ENCODE measurements at places on chromosomes 4 and X. TPM values are rescaled to one million over a fixed set of nuclear protein-coding genes. Genes with fewer than 3 reads are reported as not detected.
A peak's percentile ranks its signal among the peaks of the same experiment; 100 is the strongest.

The STBD1 gene
- 0.47 TPM for total RNA-seq

The ZRSR2 gene
- 7.1 TPM for total RNA-seq

The MXD4 gene
- 76.8 TPM for total RNA-seq

DNA sequence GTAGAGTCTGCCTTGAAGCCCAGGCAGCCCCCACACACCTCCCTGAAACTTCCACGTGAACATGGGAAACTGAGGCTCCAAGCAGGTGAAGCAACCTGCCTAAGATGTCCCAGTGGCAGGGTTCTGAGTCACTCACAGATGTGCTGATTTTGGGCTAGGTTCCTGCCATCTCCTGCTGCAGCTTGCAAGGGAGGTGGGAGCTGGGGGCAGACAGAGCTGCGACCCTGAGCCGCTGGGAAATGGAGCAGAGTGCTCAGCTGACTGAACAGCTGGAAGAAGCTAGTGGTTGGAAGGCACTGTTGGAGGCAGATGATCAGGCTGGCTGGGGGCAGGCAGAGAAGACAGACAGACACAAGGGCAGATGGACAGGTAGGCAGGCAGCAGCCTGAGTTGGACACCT, 3.6 kb upstream of the FATE1 start:
- peak; percentile 27 for DNase-seq

DNA sequence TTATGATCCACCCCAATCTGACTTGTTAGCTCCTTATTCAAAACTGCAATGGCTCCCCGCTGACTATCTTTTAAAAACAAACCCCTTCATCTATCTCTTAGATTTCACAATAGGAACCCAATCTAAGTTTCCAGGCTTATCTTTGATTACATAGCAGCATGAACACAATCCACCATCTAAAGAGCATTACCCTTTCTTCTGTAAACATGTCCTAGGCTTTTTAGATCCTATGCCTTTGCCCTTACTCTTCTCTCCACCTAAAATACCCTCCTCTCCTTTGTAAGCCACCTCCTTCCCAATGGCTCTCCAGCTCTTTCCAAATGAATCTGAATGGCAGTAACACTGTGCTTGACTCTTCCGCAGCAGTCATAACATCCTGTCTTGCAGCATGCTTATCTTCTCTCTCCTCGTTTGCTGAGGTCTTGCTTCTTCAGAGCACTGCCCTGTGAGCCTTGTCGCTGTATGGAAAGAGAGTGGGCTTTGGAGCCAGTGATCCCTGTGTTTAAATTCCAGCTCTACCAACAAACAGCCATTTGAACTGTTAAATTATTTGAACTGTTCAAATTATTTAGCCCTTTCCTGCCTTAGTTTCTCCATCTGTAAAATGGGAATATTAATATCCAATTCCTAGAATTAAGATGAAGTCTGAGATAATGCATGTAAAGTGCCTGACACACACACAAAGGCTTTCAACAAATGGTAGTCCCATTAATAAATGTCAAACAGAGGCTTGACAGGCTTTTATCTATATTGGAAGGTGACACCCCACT, 16.2 kb upstream of the TSPAN5 start:
- no peak for DNase-seq

The HADH gene
- 37.0 TPM for total RNA-seq

GRCh38 chrX:63350465-63350877, 661 bp downstream of the SPIN4 start:
- no peak for DNase-seq

GRCh38 chrX:32798990-32799389, 412.4 kb downstream of the DMD start:
- DNase-seq: no peak

- no peak for DNase-seq
Measured at GRCh38 chr4:69656653-69657158, 3.7 kb upstream of the UGT2A1 start.

Data from suprapubic skin (tissue), 4 donors.